Activated T-helper 2 cell treated with anti-CD3 and anti-CD28 coated beads, Interferon-gamma antibody, Interleukin-2, Interleukin-4, amounts not matched to agents 10 μg/mL and 5 μg/mL and 100 μg/mL, durations not matched to agents 14 hours and 24 hours and 36 hours (primary cell): ENCODE measurements at places on chromosomes 1 and 21.

- H3K27me3 ChIP-seq: no peaks in the 10 kb centered on the region
- H3K27ac ChIP-seq: no peak overlapping the region
- H3K4me1 ChIP-seq: no peaks in the 10 kb centered on the region
- no peak for DNase-seq
- H3K36me3 ChIP-seq: peaks cover 9% of the 10 kb centered on the region
These were observed 46.2 kb downstream of the UCHL5 start for GRCh38 chr1:193013005-193013404.

GRCh38 chr1:35947547-35947946 lies 16.6 kb downstream of the AGO3 start:
- peaks cover 34% of the 10 kb centered on the region for H3K36me3 ChIP-seq
- no peak for DNase-seq
- H3K27ac ChIP-seq: peak overlapping the region; percentile 62
- H3K27me3 ChIP-seq: no peaks in the 10 kb centered on the region

DNA sequence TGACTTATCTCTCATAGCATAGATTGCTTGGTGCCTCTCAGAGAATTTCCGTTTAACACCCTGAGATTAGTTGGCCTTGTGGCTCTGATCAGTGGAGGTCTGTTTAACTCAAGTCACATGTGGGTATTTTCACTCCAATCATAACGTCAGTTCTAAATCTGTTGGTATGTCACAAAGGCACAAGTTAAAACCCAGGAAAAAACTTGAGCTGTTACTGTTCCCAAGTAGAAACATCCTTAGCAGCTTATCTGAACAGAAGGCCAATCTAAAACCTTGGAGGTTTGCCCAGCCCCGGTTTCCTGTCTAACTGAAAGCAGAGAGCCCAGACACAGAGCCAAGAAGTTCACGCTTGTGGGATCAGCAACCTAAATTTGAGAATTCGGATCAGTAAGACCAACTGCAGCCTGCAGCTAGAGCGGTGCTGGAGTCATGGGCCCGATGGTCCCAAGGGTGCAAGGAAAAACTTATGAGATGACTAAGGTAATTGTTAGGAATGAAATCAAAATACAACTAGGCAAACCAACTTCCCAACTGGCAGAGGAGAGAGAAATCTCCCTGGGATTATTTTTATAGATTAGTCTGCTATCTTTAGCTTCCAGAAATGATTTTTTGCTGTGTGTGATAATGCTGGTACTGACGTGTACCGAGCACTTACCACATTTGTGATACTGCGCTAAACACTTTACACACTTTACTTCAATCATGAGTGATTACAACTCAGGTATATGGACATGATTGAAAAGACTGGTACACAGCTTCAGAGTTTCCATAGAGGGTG lies 90.2 kb upstream of the C1orf21 start:
- H3K4me3 ChIP-seq: no peak overlapping the region
- no peak overlapping the region for H3K27ac ChIP-seq
- H3K4me1 ChIP-seq: no peaks in the 10 kb centered on the region
- no peaks in the 10 kb centered on the region for H3K36me3 ChIP-seq

DNA sequence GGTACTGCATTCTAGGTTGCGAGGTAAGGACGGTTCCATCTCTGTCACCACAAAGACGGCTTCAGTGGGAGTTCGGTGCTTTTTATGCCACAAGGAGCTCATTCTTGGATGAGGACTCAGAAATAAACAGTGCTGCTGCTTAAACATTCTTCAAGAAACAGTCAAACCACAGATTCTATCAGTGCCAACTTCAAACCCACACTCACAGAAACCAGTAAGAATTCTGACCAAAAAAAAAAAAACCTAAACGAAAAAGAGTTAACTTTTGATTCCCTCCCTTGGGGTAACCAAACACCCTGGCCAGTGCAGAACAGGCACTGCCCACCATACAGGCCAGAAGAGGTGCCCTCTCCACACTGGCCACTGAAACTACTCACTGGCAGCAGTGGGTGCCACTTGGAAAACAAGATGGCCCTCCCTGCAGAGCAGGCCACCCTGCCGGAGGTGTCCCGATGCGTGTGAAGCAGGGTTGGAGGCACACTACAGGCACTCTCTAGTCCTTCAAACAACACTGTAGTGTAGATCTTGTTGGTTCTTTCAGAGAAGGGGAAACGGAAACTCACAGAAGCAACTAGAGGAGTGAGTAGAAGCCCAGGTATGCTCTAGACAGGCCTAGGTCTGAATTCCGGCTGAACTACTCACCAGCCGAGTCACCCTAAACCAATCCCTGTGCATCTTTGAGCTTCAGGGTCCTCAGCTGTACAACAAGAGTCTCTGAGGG lies 87.3 kb upstream of the TLR5 start:
- H3K27ac ChIP-seq: peak overlapping the region; percentile 81
- DNase-seq: peak; percentile 42
- peak overlapping the region; percentile 6 for H3K4me3 ChIP-seq
- peaks cover 65% of the 10 kb centered on the region for H3K4me1 ChIP-seq
- peaks cover 10% of the 10 kb centered on the region for H3K27me3 ChIP-seq
- H3K36me3 ChIP-seq: peaks cover 3% of the 10 kb centered on the region

DNA sequence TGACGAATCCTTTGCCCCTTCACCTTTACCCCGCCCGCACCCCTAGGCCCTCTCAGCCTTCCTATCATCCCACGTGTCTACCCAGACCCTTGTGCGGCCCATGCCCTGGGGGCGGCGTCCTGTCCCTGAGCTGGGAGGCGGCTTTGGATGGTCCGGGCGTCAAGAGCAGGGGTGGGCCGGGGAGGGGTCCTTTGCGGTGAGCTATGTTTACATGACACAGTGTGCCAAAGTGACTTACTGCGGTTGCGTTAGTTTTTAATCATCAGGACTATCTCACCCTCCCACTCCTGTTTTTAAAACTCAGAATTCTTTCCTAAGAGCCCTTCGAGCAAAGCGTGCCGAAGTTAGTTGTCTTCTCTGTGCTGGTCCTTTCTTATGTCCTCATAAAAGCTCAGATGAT lies 144.6 kb downstream of the PGBD5 start:
- peaks cover 19% of the 10 kb centered on the region for H3K4me1 ChIP-seq
- H3K36me3 ChIP-seq: peaks cover 26% of the 10 kb centered on the region
- H3K27ac ChIP-seq: no peak overlapping the region
- no peaks in the 10 kb centered on the region for H3K27me3 ChIP-seq
- no peak overlapping the region for H3K4me3 ChIP-seq

GRCh38 chr1:18614069-18614735 lies 16.4 kb upstream of the PAX7 start:
- no peak for DNase-seq
- H3K27me3 ChIP-seq: peaks cover 12% of the 10 kb centered on the region
- H3K36me3 ChIP-seq: no peaks in the 10 kb centered on the region
- no peak overlapping the region for H3K4me3 ChIP-seq
- H3K27ac ChIP-seq: no peak overlapping the region
- peaks cover 7% of the 10 kb centered on the region for H3K4me1 ChIP-seq

- no peaks in the 10 kb centered on the region for H3K27me3 ChIP-seq
- H3K36me3 ChIP-seq: no peaks in the 10 kb centered on the region
- H3K4me3 ChIP-seq: no peak overlapping the region
- no peaks in the 10 kb centered on the region for H3K4me1 ChIP-seq
These were observed 83.5 kb downstream of the SPAG17 start for GRCh38 chr1:118101515-118101844.

GRCh38 chr1:187744665-187745064 lies 915.9 kb downstream of the PLA2G4A start:
- no peak overlapping the region for H3K27ac ChIP-seq
- H3K4me1 ChIP-seq: no peaks in the 10 kb centered on the region
- no peak overlapping the region for H3K4me3 ChIP-seq
- DNase-seq: no peak
- H3K27me3 ChIP-seq: no peaks in the 10 kb centered on the region

GRCh38 chr1:202613571-202613970 lies 96.7 kb downstream of the SYT2 start:
- H3K27me3 ChIP-seq: peaks cover 18% of the 10 kb centered on the region
- no peak overlapping the region for H3K4me3 ChIP-seq
- H3K27ac ChIP-seq: no peak overlapping the region
- H3K4me1 ChIP-seq: peaks cover 21% of the 10 kb centered on the region
- DNase-seq: no peak

DNA sequence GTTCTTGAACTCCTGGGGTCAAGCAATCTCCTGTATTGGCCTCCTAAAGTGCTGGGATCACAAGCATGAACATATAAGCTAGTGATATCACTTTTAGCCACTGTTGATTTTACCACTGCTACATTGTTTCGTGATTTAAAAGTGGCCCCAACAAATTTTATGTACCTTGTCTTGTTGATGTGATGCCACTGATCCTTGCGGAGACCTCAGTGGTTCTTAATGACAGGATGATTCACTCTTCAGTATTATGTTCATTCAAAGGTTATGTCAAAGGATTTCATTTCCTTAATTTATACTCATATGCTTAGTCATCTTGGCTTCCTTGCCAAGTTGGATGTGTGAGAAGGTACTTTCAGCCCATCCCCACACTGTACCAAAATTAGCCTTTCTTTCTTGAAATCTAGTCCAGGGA lies 12.1 kb downstream of the PRKACB start:
- peaks cover 42% of the 10 kb centered on the region for H3K36me3 ChIP-seq
- H3K4me1 ChIP-seq: peaks cover 57% of the 10 kb centered on the region
- no peak overlapping the region for H3K27ac ChIP-seq
- no peak overlapping the region for H3K4me3 ChIP-seq
- no peaks in the 10 kb centered on the region for H3K27me3 ChIP-seq
- DNase-seq: no peak
